ENCODE measurements at places on chromosomes 6 and 20.

- no peak for DNase-seq
These were observed 35.7 kb upstream of the SLC22A1 start for GRCh38 chr6:160085713-160086505.

- no peak for DNase-seq
These were observed 12.6 kb upstream of the ZFP64 start for GRCh38 chr20:52204136-52204535.

DNA sequence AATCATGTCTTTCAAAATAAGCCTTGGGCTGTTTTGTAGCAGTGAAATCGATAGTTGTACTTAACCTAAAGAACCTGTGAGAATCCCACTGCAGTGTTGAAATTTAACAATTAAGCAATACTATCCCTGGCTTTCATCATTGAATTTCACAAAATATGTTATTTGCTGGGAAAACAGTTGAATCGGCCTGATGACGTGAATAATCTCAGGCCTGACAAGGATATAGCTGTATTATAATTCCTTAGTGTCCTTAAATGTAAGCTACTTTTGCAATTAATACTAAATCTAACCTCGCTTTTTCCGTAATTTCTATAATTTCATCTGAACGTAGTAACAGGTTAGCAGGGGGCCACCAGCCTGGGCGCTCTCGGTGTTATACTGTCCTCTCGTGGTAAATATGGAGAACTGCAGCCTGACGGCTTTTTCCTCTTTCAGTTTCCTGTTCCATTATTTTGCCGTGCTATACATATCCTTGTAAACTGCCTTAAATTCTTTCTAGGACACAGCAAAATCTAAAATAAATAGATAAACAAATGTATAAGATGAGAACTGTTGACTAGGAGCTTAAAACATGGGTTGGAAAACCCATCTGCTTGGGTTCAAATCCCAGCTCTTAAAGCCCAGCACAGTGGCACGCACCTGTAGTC, 24.0 kb downstream of the MTFR2 start:
- DNase-seq: peak; percentile 19

GRCh38 chr6:9136141-9136822, 700.9 kb upstream of the SLC35B3 start:
- no peak for DNase-seq

- DNase-seq: no peak
These were observed 45.7 kb upstream of the B4GALT5 start for GRCh38 chr20:49759266-49759950.

- DNase-seq: no peak
These were observed 79.3 kb upstream of the NAA20 start for GRCh38 chr20:19937651-19938420.

GRCh38 chr6:100084316-100084990, 90.4 kb upstream of the MCHR2 start:
- DNase-seq: no peak

GRCh38 chr20:34713194-34713943, 9.2 kb downstream of the TP53INP2 start:
- no peak for DNase-seq

GRCh38 chr6:75397656-75398465, 95.7 kb downstream of the FILIP1 start:
- DNase-seq: no peak

DNA sequence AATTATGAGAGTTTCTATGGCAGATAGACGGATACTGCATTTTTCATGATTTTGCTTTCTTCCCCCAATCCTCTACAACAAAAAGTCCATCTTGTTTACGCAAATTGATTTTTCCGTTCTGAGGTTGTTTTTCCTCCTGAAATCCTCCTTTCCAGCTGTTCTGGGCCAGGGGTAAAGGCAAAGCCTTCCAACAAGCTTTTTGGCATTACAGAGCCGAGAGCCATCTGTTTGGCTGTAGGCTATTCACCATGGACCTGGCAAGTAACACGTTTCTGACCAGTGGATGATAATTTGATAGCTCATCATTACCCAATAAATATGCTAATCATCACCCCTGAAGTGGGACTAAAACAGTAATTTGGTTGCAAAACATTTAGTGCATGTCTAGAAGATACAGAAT, 226.5 kb downstream of the CBLN4 start:
- DNase-seq: no peak

GRCh38 chr6:66429210-66429609, 722.2 kb upstream of the EYS start:
- DNase-seq: no peak

DNA sequence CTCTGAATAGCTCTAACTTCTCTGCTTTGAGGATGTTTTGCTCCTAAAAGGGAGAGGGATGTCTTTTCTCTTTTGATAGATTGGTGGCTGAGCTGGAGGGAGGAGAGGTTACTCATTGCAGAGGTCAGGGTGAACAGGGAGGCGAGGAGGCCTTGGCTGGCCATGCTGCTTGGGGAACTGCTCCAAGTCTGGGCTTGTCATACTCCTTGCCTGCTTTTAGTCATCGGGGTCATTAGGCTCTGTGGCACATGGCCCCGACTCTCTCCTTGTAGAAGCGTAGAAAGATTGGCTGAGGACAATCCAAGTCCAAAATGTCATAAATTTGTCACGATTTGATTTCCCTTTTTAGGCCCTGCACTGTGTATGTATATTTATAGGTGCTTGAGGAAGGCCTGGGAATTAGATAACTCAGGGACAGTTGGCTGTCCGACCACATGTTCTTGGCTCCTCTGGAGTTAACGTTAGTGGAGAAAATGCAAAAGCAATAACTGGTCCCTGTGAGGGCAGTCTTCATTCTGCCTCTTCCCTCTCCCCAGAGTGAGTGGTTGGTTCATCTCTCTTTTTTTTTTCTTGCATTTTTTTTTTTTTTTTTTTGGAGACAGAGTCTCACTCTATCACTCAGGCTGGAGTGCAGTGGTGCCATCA, 160.1 kb downstream of the SCP2D1 start:
- DNase-seq: no peak

DNA sequence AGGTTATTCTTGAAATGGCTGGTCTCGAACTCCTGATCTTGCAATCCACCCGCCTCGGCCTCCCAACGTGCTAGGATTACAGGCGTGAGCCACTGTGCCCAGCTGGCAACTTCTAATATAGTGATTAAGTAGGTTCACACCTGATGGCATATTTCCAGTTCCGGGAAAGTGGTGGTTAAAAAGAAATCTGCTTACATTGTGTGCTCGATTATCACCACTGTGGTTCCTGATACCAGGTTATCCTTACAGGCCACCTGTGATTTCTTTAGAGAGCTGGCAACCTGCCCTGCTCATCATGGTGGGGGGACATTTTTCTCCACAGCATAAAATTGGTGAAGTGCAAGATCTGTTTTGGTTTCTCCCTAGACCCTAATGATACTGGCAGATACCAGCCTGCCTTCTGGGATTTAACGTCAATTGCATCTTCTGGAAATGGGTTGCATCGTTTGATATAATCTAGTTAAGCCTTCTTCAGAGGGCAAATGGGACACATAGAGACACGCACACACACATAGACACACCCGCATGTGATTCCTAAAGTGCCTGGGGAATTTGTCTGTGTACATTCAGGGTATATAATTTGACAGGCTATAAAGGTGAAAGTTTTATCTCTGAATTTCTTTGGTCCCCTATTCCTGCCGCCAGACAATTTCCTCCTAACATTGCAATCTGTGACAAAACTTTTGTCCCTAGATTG, 49.7 kb upstream of the CITED2 start:
- no peak for DNase-seq

DNA sequence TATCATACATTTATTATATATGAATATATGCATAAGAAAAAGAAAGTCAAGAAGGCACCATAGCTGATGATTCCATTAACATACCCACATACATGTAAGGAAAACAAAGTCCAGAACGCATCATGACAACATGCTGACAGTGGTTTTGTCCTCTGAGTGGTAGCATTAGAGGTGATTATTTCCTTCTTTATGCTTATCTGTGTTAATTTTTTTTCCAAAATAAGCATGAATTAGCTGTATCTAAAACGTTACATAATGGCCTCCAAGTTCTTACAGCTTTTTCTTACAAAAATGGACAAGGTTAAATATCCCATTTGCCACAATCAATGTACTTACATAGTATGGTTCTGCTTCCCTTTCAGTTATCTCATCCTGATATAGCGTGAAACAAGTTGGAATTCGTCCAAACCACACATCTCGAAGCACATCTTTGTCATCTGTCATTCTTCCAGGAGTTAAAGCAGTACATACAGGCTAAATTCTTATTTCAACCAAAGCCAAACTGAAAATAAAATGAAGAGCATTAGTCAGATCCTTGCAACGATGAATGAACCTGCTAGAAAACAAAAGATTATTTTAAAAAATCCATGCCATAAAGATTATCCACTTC, 9.7 kb downstream of the ATG5 start:
- no peak for DNase-seq

- no peak for DNase-seq
These were observed 27.3 kb downstream of the ADGRF5 start for GRCh38 chr6:46894433-46894832.

- no peak for DNase-seq
These were observed 127.9 kb upstream of the ADGRF1 start for GRCh38 chr6:47169785-47170616.

DNA sequence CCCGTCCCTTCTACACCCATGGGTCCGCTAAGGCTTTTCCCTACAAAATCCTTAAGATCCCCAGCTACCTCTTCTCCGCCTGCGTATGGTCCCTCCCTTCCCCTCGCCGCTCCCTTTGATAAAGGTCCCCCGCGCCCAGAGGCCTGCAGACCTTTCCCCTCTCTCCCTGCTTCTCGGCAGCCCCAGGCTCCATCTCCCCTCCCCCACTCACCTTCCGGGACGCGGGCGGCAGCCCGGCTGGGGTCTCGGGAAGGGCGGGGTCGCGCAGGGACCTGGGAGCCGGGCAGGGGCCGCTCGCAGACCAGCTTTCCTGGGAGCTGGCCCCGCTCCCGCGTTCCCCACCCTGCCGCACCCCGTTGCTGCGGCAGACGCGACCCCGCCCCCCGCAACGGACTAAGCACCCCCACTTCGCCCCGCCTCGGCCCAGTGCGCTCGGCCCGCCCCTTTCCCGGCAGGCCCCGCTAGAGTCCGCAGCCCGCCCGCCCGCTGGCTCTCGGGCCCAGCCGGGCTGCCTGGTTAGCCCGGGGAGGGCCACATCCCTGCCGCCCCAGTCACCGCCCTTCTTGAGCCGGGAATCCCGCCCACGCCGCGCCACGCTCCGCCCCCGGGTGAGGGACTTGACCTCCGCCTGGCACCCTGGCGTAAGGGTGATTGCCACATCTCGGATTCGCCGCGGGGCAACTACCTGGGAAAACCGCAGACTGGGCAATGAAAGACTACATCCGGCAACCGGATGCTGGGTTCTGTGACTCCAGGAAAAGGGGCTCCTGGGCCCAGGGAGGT, at the start of gene FLOT1:
FLOT1 (minus strand) TSS at position 372 of the 783 bp plus-strand sequence. CDS start 498 bp downstream, outside the sequence.
- DNase-seq: peak; percentile 96

DNA sequence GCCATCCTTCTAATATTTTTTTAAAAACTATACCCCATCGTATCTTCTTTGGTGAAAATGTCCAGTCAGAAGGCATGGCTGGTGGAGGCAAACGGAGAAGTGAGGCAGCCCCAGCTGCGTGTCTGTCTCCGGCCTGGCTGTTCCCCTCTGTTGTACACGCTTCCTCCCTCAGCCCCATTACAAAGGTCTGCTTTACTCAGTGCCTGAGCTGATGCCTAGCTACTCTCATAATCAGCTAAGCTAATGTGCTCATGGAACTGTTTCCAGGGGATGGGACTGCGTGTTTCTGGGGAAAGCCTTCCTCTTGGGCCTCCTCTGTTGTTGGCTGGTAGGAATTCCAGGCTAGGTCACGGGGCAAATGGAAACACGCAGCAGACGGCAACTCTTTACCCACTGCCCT, 67.3 kb downstream of the PPP1R3G start:
- no peak for DNase-seq

DNA sequence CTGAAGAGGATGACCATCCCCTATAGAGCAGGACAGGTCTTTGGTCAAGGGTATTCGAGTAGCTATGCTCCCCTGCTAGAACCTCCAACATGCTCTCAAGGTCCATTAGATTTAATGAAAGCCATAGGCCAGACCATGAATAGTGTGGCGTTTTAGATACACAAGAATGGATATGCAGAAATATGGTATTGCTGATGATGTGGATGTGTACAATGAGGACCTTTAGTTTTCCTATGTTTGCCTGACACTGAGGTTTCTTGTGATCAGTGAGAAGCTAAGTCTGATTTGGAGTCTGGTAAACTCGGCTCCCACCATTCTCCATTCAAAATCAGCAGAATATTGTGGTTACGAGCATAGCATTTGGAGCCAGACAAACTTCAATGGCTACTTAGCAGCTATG, 125.6 kb downstream of the TSHZ2 start:
- DNase-seq: no peak

- no peak for DNase-seq
These were observed 200.8 kb upstream of the BTBD3 start for GRCh38 chr20:11716945-11717248.

DNA sequence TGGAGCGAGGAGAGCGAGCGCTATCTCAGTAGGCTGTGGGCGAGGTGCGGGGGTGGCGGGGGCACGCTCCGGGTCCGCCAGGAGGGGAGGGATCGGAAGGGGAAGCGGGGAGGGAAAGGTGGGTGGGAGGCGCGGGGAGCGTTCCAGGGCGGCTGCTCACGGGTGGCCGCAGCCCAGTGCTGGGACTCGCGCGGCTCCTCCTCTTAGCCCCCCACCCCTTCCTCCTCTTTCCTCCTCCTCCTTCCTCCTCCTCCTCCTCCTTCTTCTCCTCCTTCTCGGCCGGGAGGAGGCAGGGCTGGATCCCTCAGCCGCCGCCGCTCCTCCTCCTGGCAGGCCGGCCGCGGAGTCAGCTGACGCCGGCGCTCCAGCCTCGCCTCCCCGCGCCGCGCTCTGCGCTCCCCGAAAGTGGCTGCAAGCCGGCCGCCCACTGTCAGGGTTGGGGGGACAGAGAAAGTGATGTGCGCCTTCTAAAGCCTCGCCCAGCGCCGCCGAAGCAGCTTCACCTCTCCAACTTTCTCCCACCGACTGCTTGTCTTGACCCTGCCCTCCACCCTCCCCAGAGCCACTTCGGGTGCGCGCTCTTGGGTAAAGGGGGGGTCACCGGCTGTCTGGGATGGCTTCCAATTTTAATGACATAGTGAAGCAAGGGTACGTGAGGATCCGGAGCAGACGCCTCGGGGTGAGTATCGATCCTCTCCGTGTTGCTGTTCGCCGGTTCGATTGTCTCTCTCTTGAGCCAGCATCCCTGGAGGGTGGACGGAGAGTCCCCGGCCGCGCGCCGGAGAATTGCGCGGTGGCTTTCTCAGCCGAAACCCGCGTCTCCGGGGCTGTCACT, at the start of gene DOK5:
DOK5 (plus strand) TSS at position 260 of the 835 bp plus-strand sequence; CDS start at position 614, 354 bp downstream.
- DNase-seq: no peak

- peak; percentile 27 for DNase-seq
These were observed 112.9 kb downstream of the TRERF1 start for GRCh38 chr6:42338744-42339222.

- DNase-seq: no peak
These were observed 103.6 kb upstream of the BMP2 start for GRCh38 chr20:6663751-6664388.

GRCh38 chr6:159100395-159101182, 55.8 kb upstream of the TAGAP start:
- no peak for DNase-seq

- DNase-seq: no peak
These were observed 216.2 kb downstream of the RFPL4B start for GRCh38 chr6:112563368-112563767.

- no peak for DNase-seq
These were observed 21.3 kb upstream of the OPRM1 start for GRCh38 chr6:154017786-154018185.

GRCh38 chr6:42746463-42747391, 824 bp upstream of the TBCC start:
- peak; percentile 52 for DNase-seq

- no peak for DNase-seq
These were observed 177.8 kb upstream of the TAB2 start for GRCh38 chr6:149139782-149140136.

Data from stimulated activated CD4-positive, alpha-beta T cell treated with anti-CD3 and anti-CD28 coated beads, Interleukin-1b, Interleukin-23, amount 100 ng/mL, for 24 hours (primary cell).